ENCODE measurements at places on chromosomes 13 and 19. TPM values are rescaled to one million over a fixed set of nuclear protein-coding genes. Genes with fewer than 3 reads are reported as not detected.

Gene ZNF418
- total RNA-seq, result 4.4 TPM

Gene STARD13
- total RNA-seq, result not detected

DNA sequence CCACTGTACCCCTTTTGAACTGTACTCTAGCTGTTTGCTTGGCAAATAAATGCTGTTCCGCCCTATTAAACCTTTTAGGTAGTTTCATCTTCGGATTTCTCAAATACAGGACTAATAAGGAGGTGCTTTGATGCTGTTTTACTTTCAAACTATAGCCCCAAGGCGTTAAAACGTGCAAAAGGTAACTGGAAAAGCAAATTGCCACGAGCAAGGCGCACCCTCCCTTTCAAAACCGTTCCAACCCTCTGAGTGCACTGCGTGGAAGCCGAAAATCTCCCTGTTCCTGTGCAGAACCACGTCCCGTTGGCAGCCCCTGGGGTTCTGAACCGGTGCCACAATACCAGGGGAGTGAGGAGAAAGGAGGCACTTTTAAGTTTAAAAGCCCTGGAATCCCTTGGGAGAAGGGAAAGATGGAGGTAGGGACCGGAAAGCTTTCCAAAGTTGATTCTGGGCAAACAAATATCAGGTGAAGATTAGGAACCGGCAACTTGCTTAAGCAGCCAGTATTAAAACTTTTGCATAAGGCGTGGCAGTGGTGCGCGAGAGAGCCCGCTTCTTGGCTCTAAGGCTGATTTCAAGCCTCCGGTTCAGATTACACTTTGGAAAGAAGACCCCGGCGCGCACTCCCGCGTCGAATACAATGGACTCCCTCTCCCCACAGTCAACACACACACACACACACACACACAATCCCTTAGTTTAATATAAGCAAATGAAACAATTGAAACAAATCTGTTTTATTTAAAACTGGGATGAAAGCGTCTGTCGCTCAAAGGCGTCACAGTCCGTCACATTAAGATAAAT lies 9.5 kb downstream of the POU4F1 start:
- H3K4me1 ChIP-seq, result peaks cover 16% of the 10 kb centered on the region
- no peaks in the 10 kb centered on the region for H3K36me3 ChIP-seq
- H3K4me3 ChIP-seq, result no peak overlapping the region
- H3K27ac ChIP-seq, result no peak overlapping the region
- DNase-seq, result no peak

Gene KIR3DL2
- 1.4 TPM for total RNA-seq

DNA sequence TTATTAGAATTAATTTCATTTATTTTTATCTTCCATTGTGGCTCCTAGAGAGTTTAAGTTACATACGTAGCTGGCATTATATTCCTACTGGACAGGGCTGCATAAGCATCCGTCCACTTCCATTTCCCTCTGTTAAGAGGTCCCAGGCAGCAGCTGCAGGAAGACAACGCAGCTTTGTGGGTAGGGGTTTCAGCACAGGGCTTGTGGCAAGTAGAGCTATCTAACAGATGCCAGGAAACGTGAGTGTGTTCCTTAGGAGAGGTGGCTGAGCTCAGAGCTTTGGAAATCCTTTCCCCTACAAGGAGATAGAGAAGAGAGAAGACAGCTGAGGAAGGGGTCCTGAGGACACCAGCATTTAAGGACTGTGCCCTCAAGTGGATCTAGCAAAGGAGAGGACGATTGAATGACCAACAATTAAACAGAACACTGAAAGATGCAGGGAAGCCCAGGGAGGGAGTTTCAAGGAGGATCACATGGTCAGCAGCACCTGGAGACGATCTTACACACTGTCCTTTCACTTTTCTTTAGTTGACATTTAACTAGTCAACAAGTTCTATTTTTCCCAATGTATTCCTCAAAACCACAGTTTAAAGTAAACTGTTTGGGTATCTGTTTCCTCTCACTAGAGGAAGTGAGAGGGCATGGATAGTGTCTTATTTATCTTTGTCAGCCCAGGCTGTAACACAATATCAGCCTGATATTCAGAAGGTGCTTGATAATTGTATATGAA lies 2.3 kb upstream of the N4BP2L1 start:
- H3K36me3 ChIP-seq, result no peaks in the 10 kb centered on the region
- no peak overlapping the region for H3K4me3 ChIP-seq
- no peaks in the 10 kb centered on the region for H3K27me3 ChIP-seq
- no peak overlapping the region for H3K27ac ChIP-seq
- peaks cover 28% of the 10 kb centered on the region for H3K4me1 ChIP-seq

Gene C13orf46
- 19.7 TPM for total RNA-seq

DNA sequence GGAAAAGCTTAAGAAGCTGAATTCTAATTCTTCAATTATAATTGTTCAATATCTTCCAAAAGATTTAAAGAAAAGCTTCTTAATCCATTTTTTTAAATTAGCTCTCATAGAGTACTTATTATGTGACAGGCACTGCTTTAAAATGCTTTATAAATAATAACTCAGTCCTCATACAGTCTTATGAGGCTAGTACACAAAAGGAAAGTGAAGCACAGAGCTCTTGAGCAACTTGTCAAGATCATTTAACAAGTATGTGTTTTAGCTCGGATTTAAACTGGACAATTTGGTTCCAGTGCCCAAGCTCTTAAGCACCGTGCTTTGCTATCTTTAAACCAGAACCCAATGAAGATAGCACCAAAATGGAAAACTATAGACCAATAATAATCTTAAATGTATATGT lies 106.1 kb downstream of the DHRS12 start:
- H3K36me3 ChIP-seq, result no peaks in the 10 kb centered on the region
- H3K4me3 ChIP-seq, result no peak overlapping the region
- H3K27me3 ChIP-seq, result no peaks in the 10 kb centered on the region
- no peak for DNase-seq

- no peak overlapping the region for H3K27ac ChIP-seq
- peaks cover 3% of the 10 kb centered on the region for H3K4me1 ChIP-seq
- no peak for DNase-seq
- H3K4me3 ChIP-seq, result no peak overlapping the region
These were observed 20.7 kb downstream of the CEBPG start for GRCh38 chr19:33394006-33394722.

- peak overlapping the region; percentile 43 for H3K4me3 ChIP-seq
- peaks cover 11% of the 10 kb centered on the region for H3K4me1 ChIP-seq
- no peaks in the 10 kb centered on the region for H3K36me3 ChIP-seq
- no peak overlapping the region for H3K27ac ChIP-seq
These were observed 573 bp upstream of the STARD13 start for GRCh38 chr13:33286128-33286527.

DNA sequence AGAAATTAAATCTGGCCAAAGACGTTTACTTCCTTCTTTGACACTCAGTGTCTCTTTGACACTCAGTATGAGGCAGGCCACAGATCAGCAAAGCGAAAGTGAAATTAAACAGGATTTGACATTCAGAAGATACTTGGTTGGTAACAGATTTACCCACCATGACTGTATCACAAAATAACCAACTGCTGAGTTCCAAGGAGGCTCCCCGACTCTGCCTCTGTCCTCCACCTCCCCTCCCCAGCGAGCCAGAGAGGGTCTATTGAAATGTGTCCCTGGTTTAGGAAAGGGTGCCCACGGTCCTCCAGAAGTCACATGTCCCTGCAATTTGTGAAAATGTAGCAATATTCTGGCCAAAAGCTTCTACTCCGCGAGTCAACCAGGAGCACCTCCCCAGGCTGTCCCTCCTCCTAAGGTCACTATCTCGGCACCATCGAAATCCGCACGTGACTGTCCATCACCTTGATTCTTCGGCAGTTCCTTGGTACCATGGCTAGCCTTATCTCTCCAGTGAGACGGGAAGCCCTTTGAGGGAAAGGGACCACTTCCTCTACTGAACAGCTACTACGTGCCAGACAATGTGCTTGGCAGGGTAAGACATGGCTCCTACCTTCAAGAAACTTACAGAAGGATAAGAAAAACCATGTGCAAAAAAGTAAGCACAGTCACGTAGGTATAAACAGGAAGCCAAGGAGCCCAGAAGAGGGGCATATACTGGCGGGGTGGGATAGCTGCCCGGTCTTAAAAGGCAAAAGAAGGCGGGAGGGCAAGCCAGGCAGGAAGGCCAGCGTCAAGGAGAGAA lies 1.5 kb downstream of the N4BP2L1 start:
- H3K27me3 ChIP-seq, result no peaks in the 10 kb centered on the region
- peak overlapping the region; percentile 79 for H3K4me3 ChIP-seq
- H3K36me3 ChIP-seq, result peaks cover 10% of the 10 kb centered on the region
- H3K4me1 ChIP-seq, result peaks cover 40% of the 10 kb centered on the region
- no peak for DNase-seq

DNA sequence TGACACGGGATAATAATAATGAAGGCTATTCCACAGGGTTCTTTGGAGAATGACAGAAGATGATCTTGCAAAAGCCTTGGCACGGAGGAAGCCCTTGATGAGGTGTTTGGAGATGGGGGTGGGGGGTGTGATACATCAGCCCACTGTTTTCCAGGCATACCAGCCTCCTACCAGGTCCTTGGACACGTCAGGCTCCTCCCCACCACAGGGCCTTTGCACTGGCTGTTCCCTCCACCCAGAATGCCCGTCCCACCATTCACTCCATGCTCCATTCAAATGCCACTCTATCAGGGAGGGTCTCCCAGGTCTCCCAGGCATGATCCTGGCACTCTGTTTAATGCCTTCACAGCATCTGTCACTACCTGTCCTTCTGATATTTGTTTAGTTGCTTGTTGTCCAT lies 2.7 kb downstream of the WIZ start:
- H3K4me3 ChIP-seq, result no peak overlapping the region
- no peak for DNase-seq
- no peak overlapping the region for H3K27ac ChIP-seq
- no peaks in the 10 kb centered on the region for H3K27me3 ChIP-seq
